HFFc6 (cell line): ENCODE measurements at places on chromosomes 16 and 17.
A peak's percentile ranks its signal among the peaks of the same experiment; 100 is the strongest.

- DNase-seq = no peak
These were observed 21.1 kb downstream of the IL4R start for GRCh38 chr16:27334838-27335237.

GRCh38 chr17:68182940-68183551 is 64.8 kb upstream of the AMZ2 start:
- no peak for DNase-seq

- no peak for DNase-seq
These were observed 19.4 kb downstream of the RARA start for GRCh38 chr17:40328386-40328766.

DNA sequence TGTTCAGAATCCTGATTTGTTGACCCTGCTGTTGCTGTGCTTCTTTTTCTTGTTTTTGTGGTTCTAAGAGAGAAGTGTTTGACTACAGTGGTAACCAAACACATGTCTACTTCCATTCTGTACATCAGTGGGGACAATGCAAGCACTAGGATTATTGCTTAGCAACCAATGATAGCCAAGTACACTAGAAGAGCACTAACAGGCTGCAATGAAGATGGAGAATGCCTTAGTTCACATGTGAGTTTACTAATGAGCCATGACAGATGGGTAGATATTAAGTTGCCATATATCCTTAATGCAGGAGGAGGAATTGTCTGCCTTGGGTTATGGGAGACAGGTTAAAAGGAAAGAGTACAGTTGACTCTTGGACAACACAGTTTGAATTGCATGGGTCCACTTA is 8.3 kb downstream of the EFCAB5 start:
- DNase-seq = no peak

GRCh38 chr17:57445772-57446472 is 189.6 kb downstream of the MSI2 start:
- no peak for DNase-seq

GRCh38 chr16:57192720-57193486 is 6.8 kb downstream of the RSPRY1 start:
- DNase-seq = no peak

GRCh38 chr16:11400076-11400475 is 54.8 kb downstream of the RMI2 start:
- DNase-seq = no peak

DNA sequence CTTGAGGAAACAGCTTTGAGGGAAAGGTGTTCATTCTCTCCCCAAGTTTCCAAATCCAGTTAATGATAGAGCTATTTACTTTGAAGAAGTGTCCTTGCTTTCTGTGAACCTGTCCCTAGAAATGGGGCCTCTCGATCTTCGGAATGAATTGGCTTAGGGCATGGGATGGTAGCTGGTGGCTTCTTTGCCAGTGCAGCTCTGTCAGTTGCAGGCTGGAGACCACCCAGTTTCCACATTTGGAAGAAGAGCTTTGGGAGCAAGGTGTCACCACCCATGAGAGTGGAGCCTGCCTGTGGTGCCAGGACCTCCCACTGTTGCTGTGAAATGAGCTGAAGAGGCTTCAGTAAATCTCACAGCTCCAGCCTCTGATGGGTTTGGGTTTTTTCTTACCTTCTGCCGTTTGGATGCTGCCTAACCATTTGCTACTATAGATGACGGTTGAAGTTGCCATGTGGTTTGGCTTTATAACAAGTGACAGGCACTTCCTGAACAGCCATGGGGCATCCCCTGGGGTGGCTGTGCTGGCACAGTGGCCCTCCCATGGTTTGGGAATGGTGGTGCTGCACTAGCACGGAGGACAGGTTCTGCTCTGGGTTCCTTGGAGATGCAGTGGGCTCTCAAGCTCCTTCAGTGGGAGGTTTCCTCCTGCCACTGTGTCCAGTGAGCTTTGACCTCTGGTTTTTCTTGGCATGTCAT is 19.5 kb upstream of the SLC5A10 start:
- no peak for DNase-seq

GRCh38 chr17:70629902-70630301 is 460.6 kb downstream of the KCNJ2 start:
- no peak for DNase-seq

DNA sequence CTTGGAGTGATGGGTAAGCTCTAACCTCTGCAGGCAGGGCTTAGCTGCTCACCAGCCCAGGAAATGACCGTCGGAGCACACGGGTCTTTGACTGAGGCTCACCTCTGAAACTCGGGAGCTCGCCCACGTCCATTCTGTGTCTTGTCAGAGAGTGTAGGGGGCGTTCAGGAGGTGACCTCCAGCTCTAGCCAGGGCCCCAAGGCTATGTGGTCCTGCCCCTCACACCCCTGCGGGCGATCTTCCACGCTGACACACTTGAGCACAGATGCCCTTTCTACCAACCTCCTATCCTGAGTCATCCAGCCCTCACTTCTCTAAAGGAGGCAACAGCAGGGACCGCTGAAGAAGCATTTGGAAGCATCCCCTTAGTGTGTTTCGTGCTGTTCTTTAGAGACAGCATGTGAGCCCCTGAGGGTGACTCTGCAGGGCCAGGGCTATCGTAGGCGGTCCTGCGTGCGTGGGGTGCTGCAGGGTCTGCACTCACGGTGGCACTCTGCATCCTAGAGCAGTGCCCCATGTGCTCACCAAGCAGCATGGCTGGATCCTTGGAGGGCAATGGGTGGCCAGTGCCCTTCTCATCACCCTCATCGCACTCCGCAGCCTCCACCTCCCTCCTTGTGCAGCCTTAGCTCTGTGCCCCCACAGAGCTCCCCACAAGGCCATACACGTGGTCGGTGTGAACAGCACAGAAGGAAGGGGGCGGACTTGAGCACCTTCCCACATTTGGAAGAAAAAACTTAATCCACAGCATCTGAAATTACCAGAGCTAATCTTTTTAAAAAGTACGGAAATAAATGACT is 33.8 kb downstream of the SLC47A1 start:
- no peak for DNase-seq

DNA sequence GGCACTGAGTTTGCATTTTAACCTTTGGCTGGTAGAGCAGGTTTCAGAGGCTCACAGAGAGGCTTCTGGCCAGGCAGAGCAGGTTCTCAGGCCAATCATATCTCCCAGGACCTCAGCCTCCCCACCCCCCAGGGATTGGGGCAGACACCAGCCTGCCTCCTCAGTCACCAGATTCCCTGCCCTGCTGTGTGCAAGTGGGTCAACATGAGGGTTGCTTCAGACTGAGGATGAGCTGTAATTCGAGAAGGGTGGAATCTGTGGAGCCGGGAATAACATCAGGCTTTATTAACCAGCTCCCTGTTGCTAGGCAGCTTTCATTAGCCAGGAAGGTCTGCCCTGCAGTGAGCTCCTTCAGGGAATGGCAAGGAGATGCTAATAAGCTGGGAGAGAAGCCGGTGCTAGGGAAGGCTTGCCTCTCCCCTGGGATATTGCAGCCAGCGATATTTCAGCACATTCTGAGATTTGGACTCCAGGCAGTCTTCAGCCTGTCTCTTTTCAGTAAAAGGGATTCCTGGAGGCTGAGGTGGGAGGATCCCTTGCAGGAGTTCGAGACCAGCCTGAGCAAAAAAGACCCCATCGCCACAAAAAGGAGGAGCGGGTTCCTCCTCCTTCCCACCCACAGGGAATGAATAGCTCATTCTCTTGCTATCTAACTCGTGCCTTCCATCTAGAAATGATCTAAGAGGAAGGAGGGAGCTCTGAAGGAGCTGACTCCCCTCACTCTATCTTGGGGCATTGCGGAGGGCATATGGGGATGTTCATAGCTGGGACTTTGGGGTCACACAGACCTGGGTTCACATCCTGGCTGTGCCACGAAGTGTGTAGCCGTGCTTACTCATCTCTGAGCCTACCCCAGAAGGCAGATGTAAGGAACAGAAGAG is 10.7 kb downstream of the SGSM2 start:
- peak; percentile 88 for DNase-seq

GRCh38 chr17:2391597-2392251 is 9.1 kb downstream of the MNT start:
- DNase-seq = no peak

DNA sequence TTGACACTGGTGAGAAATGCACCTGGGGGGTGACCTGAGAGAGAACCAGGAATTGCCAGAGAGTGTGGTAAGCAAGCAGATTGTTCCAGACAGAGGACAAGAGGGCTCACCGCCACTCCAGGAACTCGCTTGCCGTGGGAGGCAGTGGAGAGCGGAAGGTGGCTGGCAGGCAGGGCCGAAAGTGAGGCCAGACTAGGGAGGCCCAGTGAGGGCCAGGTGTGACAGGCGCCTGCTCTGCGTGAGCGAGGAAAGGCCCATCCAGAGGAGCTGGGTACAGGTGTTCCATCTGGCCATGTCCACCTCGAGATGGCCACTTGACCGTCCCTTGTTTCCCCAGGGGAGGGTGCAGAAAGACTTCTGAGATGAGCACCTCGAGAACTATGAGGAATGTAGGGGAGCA is 11.9 kb upstream of the MYO15B start:
- no peak for DNase-seq

- no peak for DNase-seq
These were observed 15.1 kb upstream of the CSNK2A2 start for GRCh38 chr16:58212824-58213655.

DNA sequence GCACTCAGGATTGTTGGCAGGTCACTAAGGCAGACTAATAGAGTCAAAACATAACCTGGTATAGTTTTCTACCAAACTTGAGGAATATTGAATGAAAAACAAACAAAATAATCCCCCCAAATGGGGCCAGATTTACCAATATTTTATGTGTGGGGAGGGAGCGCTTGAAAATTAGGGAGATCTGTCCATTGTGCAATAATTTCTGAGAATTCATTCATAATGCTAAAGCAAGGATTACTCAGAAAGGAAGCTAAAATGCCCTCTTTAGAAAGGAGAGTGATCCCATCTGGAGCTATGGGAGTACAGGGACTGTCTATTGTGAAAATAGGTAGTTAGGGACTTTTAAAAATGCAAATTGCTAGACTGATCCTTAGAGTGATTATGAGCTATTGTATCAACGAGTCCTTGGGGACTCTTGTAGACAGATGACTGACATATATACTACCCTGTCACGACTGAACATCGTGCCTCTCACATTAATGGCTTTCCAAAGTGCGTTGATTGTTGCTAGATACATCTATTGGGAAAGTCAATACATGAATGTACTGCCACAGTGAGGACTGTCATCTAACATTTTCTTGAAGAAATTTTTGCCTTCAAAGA is 193.6 kb downstream of the AATF start:
- no peak for DNase-seq
